NCI-H524 treated with DMSO at 0.1 percent for 48 hours (cell line): ENCODE measurements at places on chromosomes 5 and 9.

DNA sequence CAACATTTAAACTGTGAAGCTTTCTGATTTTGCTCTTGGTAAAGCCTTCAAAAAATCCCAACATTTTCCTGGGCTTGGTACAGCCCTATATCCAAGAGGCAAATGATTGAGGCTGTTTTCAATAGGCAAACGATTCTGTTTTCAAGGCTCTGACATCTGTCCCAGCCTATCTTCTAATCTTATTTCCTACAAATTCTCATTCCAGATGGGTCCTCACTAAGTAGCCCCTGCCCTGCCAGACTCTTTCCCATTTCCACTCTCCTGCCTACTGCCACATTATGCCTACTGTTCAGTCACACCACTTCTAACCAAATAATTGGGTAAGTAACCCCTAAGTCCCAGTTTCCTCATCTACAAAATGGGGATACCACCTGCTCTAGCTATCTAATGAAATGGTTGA is 3.5 kb downstream of the GBA2 start:
- peak; percentile 40 for DNase-seq

DNA sequence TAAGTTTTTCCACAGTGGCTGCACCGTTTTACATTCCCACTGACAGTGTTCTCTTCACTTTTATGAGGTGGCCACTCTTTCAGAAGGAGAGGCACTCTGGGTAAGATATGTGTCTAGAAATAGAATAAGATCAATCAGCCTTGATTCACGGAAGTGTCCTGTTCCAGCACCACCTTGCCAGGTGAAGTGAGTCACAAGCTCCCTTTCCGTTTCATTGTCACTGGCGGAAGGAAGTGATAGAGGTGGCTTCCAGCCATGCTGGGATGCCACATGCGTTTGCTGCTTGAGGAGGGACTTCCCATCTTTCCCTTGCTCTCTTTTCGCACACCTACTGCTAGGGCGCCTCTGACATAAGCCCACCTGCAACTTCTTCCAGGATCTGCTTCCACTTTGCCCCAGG is 217.1 kb downstream of the PIK3R1 start:
- no peak for DNase-seq

GRCh38 chr9:115261656-115262081 is 143.7 kb upstream of the TNC start:
- no peak for DNase-seq

DNA sequence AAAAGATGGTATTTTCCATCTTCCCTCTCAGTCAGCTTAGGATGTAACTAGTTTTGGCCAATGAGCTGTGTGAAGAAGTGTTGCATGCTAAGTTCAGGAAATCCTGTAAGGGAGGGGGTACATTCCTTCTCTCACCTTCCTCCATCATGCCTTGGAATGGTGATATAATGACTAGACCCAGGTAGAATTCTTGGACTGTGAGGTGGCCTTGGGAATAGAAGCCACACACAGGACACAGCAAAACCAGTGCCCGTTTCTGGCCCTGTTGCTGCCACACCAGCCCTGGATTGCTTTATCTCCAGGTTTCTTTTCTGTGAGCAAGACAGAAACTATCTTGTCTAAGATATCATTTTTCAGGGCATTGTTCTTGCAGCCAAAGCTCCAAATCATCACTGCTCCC is 10.5 kb upstream of the ZNF354A start:
- DNase-seq: no peak

GRCh38 chr9:127424676-127424999 is 456 bp downstream of the ZNF79 start:
- DNase-seq: no peak

DNA sequence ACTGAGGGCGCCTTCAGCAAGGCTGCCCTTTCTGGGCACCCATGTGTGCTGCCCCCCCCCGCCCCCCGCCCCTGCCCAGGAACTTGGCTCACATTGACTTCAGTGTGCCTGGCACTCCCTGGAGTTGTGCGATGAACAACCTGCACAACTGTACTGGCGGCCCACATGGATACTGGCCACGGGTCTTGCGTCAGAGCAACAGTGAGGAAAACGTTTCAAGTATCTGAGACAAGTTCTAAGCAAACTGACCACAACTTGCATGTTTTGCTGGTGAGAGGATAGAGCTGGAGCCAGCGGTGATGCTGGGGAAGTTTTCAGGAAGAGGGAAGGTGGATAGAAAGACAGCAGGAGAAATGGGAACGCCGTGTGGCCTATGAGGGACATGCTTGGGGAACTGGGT is 45.4 kb downstream of the HABP4 start:
- DNase-seq: no peak

GRCh38 chr5:43123887-43124286 is 3.2 kb downstream of the ZNF131 start:
- no peak for DNase-seq

- DNase-seq: no peak
Observed at GRCh38 chr9:113428062-113428615, 17.6 kb downstream of the C9orf43 start.

- no peak for DNase-seq
Observed at GRCh38 chr9:132516911-132517310, 65.5 kb upstream of the BARHL1 start.

GRCh38 chr9:132628746-132629145 is 41.0 kb downstream of the DDX31 start:
- no peak for DNase-seq
